ENCODE measurements at places on chromosomes 16 and 17.

- no peak for DNase-seq
Measured at GRCh38 chr16:64363039-64363438, 758.8 kb downstream of the CDH11 start.

DNA sequence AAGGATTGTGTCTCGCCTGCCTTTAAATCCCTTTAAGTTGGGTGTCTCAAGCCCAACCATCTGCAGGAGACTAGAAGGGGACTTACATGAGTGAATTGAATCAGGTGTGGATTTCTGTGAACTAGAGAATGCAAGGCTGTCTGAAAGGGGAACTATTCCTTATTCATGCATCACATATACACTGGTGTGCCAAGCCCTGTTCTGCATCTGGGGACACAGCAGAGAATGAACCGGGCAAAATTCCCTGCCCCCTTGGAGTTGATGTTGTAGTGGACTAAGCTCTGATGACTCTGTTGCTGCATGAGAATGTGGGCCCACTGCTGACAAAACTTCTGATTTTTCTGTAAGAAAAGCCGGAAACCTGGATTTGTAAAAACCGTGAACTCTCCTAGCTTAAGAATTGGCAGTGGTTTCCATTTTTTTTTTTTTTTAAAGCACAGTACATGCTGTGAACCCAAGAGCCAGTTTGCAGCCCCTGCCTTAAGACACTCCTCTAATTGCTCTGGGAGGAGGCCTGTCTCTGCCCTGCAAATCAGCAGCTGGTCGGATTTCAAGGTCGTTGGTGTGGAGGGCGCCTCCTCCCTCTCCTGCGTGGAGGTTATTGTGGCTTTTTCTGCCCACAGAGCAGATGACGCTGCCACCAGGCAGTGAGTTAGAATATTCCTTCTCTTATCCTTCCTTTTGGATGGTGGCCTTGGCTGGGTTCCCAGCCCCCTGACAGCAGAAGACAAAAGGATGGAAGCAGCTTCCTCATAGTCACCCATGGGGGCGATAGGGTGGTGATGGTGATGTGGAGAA, 131.0 kb downstream of the PRKCB start:
- no peak for DNase-seq

DNA sequence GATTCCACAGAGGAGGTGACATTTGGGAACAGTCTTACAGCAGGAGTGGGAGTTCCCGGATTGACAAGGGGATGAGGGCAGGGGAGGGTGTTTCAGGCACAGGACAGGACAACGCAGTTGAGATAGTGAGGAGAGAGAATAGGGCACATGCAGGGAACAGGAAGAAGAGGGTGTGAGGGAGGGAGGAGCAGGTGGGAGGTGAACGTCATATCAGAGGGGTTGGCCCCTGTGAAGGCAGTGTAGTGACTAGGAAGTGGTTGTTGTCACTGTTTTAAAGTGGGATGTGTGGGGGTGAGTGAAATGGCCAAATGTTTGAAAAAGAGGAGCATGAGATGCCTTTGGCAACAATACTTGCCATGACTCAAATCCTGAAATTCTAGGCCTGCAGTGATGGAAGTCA, 12.2 kb downstream of the PRKCB start:
- no peak for DNase-seq

GRCh38 chr17:15512071-15512709, 44.8 kb upstream of the CDRT4 start:
- no peak for DNase-seq
